ENCODE measurements at places on chromosomes 4 and X. TPM values are rescaled to one million over a fixed set of nuclear protein-coding genes. Genes with fewer than 3 reads are reported as not detected.

ZFP92 gene
- polyA plus RNA-seq = 0.27 TPM

GRCh38 chrX:10051866-10052480, 84.8 kb downstream of the CLDN34 start:
- DNase-seq = no peak

DNA sequence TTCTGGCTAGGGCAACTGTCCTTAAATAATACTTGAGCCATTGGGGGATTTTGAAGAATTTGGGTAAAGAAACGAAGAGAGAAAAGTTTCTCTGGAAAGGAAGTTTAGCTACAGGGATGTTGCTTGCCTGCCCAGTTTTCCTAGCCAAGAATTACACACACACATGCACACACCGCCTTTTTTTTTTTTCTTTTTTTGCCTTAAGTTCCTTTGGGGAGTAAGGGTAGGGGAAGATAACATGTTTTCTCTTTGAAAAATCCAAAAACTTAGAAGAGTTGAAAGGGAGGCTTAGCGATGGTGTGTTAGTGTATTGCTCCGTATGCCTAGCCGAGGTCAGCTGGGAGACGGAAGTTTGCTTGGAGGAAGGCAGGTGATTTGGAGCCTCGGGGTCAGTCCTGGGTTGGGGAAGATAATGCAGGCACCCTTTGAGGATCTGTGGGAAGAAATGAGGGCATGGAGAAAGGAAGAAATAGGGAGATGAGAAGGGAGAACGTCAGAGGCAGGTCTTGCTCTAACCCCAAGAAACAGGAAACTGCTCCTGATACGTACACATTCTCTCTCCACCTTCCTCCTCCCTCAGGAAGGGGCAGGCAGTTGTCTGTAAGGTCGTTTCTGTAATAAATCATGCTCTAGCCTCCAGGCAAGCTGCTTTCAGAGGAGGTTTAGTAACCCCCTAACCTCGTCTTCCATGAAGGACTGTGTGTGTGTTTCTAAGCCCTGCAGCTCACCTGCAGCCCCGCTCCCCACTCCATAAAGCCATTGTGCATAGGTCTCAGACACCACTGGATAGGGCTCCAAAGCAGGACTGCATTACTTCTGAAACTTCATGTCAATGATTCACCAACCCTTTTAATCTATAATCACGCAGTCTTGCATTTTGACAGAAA, 10.5 kb downstream of the KLF3 start:
- DNase-seq = no peak

TXK gene
- polyA plus RNA-seq = 24.7 TPM

Measured in thymus (tissue), 14 donors.